ENCODE measurements at places on chromosomes 7 and 10.

DNA sequence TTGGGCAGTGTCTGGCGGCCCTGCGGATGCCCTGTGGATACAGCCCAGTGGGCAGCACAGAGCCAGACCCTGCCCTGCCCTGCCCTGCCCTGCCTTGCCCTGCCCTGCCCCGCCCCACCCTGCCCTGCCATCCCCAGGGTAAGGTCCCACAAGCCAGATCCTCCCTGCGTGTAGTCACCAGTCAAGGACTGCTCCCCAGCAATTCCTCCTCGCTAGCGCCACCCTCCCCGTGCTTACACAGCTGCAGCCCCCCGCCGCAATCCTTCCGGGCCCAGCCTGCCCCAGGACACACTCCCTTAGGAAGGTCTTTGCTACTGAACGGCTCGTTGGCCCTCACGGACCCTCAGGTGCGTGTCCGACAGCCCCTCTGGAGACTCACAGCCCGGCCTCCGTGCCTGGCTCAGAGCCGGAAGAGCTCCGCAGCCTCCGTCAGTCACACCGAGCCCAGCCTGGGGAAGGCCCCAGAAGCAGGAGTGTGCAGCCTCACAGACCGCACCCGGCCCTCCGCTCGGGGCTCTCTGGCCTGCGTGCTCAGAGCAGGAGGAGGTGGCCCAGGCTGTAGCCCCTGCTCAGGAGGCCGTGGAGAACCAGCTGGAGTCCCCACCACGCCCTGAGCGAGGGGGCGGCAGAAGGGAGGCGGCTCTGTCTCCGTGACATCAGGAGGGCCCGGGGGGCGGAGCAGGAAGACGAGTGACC, 68.3 kb downstream of the PWWP2B start:
- DNase-seq: no peak

DNA sequence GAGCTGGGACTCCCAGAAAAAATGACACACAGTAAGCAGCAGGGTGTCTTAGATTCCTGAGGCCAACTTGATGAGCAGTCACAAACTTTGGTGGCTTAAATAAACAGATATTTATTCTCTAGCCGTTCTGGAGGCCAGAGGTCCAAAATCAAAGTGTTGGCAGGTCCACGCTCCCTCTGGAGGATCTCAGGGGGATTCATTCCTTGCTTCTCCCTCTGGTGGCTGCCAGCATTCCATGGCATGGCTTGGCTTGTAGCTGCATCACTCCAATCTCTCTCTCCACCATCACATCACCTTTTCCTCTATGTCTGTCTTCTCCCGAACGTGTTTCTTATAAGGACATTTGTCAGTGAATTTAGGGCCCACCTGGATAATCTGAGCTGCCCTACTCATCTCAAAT, 98.4 kb downstream of the OSBPL3 start:
- DNase-seq: no peak

DNA sequence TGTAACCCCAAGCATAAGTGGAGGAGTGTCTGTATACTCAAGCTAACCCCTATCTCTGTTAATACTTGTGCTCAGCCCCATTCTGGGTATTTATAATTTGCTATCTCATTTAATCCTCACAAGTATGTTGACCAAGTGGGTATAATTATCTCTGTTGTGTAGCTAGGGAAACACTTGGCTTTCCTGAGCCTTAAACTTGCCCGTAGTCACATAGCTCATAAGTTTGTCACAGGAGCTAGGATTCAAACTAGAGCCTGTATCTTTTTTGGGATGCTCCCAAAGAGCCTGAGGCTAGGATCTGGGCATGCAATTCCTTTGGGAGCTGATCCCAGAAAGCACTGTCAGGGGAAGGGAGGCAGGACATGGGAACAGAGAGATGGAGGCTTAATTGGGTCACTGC, 377.4 kb downstream of the GALNT17 start:
- no peak for DNase-seq

GRCh38 chr10:114902151-114902550, 35.8 kb upstream of the TRUB1 start:
- no peak for DNase-seq

DNA sequence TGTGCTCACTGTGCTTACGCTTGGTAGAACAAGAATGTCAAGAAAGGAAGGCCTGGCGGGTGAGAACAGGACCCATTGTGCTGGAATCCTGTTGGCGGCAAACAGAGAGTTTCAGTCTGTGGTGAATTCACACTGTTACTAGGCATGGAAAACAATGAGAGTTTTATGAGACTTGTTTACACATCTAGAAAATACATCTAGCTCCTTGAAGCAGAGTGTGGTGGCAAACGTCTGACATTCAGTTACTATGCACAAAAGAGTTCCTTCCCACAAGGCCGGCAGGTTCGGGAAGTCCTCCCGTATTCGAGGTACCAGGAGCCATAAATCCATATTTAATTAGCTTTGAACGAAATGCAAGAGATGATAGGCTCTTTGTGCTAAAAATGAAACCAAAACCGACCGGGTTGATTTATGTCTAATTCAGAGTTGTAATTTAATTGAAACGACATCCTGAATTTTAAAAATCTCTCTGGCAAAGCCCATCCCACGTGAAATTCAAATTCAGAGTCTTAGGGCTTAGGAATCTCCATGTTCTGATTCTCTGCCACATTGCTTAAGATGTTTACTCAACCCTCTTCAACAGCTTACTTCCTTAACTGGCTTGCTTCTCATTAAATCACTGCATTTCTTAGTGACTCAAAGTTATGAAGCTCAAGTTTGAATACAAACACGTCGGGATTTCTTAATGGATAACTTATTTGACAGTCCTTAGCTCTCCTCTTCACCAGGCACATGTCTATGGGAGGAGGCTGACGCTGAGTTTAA, 299.9 kb upstream of the PITRM1 start:
- DNase-seq: no peak
